ENCODE measurements at places on chromosomes 5 and 9.

- no peak for DNase-seq
These were observed 369.0 kb downstream of the MAT2B start for GRCh38 chr5:163874431-163874830.

DNA sequence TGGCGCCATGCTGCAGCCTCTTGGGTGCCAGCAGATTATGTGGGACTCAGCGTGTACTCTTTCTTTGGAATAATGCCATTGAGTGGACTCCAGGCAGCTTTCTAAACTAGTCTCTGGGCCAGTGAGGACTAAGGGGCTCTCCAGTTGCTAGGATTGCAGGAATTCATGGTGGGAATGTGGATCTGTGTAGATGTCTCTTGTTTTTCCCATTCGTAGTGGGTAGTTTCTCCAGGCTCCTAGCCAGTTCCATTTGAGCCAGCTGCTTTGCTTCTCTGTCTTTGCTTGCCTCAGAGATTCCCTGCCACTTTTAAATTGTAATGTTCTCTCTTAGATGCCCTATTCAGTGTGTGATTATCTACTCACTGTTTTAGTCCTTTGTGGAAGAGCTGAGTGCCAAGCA is 42.6 kb downstream of the SLF1 start:
- no peak for DNase-seq

- DNase-seq = no peak
These were observed 1.2 kb upstream of the PURA start for GRCh38 chr5:140112685-140113179.

DNA sequence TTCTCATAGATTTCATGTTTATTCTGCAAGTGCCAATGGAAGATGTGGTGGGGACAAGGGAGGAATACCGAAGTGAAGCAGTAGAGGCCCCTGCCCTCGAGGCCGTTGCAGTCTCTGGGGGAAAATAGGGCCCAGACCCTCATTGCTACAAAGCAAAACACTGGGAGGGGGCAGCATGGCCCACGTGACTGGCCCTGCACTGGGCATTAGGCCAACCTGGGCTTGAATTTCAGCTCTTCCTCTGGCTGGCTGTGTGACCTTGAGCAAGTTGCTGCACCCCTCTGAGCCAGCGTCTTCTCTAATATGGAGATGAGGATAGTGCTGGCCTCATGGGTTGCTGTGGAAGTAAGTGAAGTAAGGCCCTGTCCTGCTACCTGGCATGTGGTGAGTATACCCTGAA is 709 bp upstream of the SYNPO start:
- no peak for DNase-seq

DNA sequence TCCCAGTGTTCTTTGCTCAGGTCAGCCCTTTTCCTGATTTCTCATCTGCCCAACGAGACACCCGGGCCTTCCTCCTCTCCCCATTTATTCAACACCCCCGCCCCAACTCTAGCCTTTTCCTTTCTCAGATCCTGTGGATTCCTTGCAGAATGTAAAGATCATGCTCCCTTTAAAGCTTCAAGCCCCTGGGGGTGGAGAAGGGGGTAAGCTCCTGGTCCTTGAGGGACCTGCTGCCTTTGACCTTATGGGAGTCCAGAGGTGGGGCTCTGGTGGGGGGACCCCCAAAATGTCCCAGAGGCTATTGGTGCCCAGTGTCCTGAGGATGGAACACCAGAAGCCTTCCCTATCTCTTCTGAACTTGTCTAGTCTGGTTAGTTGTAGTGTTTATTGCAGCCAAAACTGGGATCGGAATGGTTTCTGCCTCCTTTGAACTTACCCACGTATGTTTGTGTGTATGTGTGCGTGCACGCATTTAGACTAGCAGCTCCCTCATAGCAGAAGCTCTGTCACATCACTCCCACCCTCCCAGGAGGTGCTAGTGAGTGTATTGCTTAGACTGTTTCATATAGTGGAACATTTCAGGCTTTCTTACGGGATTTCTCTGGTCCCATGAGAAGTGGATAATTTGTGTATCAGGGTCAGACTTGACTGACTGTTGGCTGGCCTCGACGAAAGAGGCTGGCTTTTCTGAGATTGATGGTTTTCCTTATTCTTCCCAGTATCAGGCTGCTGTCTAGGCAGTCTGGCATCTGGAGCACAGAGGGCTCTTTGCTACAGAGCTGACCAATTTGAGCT is 1.1 kb downstream of the GALNT10 start:
- no peak for DNase-seq

- DNase-seq = peak; percentile 61
These were observed 246.8 kb downstream of the ARHGAP26 start for GRCh38 chr5:143016777-143017516.

GRCh38 chr5:113044776-113045465 is 68.3 kb downstream of the DCP2 start:
- no peak for DNase-seq

GRCh38 chr9:113464286-113464660 is 746 bp downstream of the RGS3 start:
- no peak for DNase-seq

GRCh38 chr9:124852121-124852828 is 985 bp upstream of the WDR38 start:
- DNase-seq = no peak

- no peak for DNase-seq
These were observed 553.8 kb upstream of the CDH9 start for GRCh38 chr5:27592231-27592630.

DNA sequence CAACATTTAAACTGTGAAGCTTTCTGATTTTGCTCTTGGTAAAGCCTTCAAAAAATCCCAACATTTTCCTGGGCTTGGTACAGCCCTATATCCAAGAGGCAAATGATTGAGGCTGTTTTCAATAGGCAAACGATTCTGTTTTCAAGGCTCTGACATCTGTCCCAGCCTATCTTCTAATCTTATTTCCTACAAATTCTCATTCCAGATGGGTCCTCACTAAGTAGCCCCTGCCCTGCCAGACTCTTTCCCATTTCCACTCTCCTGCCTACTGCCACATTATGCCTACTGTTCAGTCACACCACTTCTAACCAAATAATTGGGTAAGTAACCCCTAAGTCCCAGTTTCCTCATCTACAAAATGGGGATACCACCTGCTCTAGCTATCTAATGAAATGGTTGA is 3.5 kb downstream of the GBA2 start:
- no peak for DNase-seq

DNA sequence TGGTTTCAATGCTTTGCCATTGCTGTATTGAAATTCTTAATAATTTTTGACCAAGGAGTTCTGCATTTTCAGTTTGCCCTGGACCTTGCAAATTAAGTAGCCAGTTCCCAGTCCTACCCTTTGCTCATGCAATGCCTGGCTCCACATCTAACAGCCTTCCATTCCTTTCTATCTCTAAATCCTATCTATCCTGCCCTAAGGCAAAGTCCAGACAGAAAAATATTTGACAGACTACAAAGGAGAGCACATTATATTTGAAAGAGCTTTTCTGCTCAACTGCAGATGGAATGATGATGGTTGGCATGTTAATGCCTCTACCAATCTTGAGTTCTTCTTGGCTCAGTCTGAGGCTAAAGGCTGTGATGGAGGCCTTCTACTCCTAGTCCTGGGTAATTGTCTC is 15.5 kb downstream of the SLC22A4 start:
- no peak for DNase-seq

- DNase-seq = no peak
These were observed 7.0 kb downstream of the HSPA9 start for GRCh38 chr5:138568061-138568824.

GRCh38 chr9:31389075-31389474 is 995.4 kb upstream of the ACO1 start:
- DNase-seq = no peak

- no peak for DNase-seq
These were observed 60.6 kb downstream of the DRD1 start for GRCh38 chr5:175383350-175383749.

- DNase-seq = no peak
These were observed 45.4 kb downstream of the ANGPTL2 start for GRCh38 chr9:127076860-127077643.

GRCh38 chr5:20610681-20611080 is 622.7 kb upstream of the CDH18 start:
- DNase-seq = no peak

GRCh38 chr5:53424686-53425615 is 55.5 kb upstream of the FST start:
- DNase-seq = no peak

DNA sequence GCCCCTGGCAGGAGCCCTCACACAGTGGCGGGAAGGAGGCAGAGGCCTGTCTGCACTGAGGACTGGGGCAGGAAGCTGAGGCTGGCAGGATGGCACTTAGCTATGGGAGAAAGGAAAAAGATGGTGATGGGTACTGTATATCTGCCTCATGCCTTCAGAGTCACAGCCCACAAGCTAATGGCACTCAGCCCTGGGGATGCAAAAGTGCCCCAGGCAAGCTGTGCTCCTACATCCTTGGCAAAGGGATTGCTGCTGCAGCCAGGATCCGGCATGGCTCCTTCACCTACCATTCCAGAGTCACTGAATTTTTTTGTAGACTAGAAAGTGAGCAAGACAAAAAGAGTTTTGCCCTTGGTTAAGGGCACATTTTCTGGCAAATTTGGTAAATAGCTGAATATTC is 8.7 kb downstream of the ACSL6 start:
- no peak for DNase-seq

DNA sequence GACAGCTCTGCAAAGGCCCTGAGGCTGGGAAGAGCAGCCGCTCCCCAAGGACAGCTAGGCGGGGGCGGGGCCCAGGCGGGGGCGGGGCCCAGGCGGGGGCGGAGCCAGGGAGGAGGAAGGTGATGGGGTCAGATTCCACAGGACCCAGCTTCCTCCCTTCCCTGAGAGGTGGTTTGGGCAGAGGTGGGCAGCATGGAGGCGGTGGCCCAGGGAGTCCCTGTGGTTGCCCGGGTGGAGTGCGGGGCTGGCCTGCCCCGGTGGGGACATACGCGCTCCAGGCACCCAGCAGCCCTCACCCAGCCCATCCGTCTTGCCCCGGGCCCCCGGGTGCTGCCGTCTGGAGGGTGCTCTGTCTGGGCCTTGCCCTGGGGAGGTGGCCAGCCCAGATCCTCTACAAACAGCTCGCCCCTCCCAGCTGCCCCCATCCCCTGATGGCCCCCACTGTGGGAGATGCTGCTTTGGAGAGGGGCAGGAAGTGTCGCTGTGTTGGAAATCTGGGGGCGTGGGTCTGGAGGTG is 11.0 kb upstream of the RNU6ATAC start:
- no peak for DNase-seq

- DNase-seq = no peak
These were observed 292.1 kb downstream of the GADD45G start for GRCh38 chr9:89896806-89897340.

GRCh38 chr5:14777932-14778791 is 93.4 kb downstream of the ANKH start:
- no peak for DNase-seq

DNA sequence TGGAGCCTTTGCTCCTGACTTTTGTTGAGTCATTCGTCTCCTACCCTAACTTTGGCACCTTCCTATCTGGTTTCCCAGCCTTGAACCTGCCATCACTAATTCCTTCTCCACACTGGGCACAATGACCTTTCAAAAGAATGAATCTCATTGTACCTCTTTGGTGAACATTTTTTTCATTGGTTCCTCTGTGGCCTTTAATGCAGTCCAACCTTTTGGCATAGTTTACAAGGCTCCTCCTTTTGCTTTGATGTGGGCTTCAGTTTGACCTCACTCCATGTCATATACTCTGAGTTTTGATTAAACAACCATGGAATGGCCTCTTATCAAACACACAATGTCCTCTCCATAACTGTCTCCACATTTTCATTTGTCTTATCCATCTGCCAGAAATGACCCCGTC is 14.5 kb upstream of the ROPN1L start:
- DNase-seq = no peak

DNA sequence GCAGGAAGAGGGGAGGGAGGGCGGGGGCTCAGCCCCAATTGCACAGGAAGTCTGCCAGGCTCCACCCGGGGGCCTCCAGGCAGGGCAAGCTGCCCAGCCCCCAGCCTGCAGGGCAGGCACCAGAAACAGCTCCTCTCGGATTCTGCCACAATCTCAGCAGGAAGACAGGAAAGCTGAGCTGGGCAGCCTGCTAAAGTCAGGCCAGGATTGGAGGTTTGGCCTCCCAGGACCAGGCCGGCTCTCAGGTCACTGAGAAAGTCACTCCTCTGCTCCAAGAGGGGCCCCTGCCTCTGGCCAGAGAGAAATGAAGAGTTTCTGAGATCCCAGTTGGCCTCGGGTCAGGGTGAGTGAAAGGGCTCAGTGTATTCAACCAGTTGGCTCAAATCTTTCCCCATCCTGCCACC is 54.6 kb upstream of the STXBP1 start:
- DNase-seq = no peak

DNA sequence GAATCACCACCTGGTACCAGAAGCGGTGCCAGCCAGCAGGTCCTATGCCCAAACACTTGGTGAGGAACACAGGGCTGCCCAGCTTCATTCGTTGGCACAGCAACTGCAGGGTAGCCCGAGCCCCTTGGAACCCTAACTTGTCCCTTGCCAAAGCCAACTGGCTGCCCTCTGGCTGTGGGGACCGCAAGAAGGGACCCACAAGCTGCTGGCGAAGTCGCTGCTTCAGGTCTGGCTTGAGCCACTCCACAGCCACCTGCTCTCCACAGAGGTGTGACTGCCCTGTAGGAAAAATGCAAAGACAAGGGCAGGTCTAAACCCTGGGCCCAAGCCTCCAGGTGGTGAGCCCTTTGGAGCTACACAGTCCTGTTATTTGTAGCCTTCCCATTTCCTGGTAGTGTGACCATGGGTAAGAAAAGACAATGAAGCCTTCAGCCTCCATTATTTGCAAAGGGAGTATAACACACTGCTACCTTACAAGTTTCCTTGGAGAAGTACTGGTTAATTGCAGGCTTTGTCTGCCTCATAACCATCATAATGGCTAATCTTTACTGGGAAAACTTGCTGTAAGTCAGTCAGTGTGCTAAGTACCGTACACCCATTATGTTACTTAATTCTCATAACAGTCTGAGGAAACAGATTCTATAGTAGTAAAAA is 1.8 kb downstream of the DND1 start:
- no peak for DNase-seq

DNA sequence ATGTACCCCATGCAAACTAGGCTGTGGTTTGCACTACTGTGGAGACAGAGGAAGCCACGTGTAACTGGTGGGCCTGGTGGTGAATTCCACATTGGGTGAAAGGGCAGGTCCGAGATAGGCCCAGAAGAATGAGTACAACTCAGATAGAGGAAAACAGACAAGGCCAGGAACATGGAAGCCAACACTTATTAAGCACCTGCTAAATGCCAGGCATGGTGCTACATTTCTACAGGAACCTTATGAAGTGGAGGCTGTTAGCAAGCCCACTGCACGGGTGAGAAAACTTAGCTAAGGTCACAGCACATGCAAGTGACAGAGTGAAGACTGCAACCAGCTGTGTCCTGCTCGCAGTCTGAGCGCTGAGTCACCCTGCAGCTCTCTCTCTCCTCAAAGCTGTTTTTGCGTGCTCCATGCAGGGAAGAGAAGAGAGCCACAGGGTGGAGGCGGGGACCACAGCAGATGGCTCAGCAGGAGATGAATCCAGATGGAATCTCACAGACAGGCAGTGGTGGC is 65.5 kb upstream of the SPTLC1 start:
- no peak for DNase-seq

- no peak for DNase-seq
These were observed 265.4 kb upstream of the VLDLR start for GRCh38 chr9:2356041-2356790.
